Kidney tubule cell (primary cell): ENCODE measurements at places on chromosomes 2 and 18.
A peak's percentile ranks its signal among the peaks of the same experiment; 100 is the strongest.

GRCh38 chr18:50803592-50803991, 16.2 kb downstream of the MRO start:
- DNase-seq, result no peak

- DNase-seq, result no peak
Observed at GRCh38 chr18:42925036-42925435, 190.4 kb downstream of the RIT2 start.

GRCh38 chr2:2992634-2993033, 385.0 kb downstream of the EIPR1 start:
- no peak for DNase-seq

DNA sequence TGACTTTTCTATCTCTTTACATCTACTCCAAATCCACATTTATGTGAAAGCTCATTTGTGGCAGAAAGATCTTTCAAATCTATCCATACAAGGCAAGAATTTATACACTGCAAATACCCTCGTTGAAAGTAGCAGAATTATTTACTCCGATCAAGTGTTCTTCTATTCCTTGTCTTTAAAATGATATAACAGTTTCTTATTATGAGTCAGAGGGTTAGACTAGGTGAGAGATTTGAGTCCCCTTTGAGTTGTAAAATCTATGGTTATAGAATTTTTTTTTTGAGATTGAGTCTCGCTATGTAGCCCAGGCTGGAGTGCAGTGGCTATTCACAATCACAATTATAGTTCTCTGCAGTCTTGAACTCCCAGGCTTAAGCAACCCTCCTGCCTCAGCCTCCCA, 5.6 kb upstream of the GREB1 start:
- DNase-seq, result no peak

- DNase-seq, result peak; percentile 7
Observed at GRCh38 chr2:115161081-115161770, 718.8 kb downstream of the DPP10 start.

DNA sequence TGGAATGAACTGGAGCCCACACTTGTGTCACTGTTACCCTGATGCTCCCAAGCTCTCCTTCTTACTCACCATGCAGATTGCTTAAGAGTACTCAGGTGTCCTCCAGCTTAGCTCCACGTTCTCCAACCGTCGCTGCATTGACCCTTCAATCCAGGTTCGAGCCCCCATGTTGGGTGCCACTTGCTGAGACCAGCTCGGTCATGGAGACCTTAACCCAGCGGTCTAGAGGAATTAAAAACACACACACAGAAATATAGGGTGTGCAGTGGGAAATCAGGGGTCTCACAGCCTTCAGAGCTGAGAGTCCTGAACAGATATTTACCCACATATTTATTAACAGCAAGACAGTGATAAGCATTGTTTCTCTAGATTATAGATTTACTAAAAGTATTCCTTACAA, 229.1 kb upstream of the APCDD1 start:
- DNase-seq, result no peak

- DNase-seq, result no peak
Observed at GRCh38 chr2:189657867-189658266, 3.4 kb upstream of the ASNSD1 start.

DNA sequence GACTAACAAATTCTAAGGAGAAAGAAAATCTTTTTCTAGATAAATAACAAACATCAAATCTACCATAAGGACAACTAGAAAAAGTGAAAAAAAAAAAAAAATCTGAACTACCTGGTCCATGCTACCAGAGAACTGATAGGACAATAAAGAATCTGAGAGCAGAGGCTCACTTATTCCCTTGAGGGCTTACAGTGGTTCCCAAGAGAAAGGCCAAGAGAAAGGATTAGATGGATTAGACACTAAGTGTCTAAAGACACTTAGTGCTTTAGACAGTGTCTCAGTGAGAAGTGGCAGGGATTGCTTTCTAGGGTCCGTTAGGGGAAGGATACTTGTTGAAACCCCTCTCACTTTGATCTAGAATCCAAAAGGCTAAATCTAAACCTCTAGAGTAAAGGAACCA, 78.2 kb downstream of the COA5 start:
- DNase-seq, result no peak

DNA sequence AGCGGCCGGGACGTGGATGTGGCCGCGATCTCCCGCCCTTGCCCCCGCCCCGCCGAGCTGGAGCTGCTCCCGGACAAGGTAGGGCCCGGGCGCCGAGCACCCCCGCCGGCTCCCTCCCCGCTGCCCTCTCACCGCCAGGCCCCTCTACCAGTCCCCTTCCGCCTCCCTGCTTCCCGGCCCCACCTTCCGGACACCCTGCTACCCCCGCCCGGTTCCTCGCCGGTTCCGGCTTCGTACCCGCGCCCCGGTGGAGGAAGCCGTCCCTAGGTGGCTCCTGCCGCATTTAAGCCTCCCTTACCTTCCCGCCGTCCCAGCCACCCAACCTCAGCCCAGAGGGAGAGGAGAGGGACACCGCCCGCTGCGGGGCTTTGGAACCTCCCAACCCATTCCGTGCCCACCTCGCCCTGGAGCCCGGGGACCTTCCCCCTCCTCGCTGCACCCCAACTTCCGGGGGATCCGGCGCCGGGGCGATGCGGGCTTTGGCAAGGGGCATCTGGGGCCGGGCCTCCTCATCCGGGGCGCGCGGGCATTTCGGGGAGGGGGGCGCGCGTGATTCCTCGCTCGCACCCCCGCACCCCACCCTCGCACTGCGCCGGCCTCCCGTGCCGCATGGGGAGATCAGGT, 475 bp downstream of the B3GNT2 start:
- DNase-seq, result peak; percentile 58

DNA sequence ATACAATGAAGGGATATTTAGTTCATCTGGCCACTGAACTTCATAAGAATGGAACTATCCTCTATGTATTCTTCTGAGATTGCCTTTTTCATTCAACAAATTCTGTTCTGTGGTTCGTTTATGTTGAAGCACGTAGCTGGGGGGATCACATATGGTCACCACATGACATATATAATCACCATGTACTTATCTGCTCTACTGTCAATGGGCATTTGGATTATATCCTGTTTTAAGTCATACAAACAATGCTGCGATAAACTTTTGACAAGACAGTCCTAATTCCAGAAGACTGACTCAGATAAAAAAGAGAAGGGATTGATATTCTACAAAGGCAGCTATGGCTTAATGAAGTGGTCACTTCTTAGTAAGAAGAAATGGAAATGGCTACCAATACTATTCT, 116.0 kb upstream of the CCDC195 start:
- DNase-seq, result no peak

DNA sequence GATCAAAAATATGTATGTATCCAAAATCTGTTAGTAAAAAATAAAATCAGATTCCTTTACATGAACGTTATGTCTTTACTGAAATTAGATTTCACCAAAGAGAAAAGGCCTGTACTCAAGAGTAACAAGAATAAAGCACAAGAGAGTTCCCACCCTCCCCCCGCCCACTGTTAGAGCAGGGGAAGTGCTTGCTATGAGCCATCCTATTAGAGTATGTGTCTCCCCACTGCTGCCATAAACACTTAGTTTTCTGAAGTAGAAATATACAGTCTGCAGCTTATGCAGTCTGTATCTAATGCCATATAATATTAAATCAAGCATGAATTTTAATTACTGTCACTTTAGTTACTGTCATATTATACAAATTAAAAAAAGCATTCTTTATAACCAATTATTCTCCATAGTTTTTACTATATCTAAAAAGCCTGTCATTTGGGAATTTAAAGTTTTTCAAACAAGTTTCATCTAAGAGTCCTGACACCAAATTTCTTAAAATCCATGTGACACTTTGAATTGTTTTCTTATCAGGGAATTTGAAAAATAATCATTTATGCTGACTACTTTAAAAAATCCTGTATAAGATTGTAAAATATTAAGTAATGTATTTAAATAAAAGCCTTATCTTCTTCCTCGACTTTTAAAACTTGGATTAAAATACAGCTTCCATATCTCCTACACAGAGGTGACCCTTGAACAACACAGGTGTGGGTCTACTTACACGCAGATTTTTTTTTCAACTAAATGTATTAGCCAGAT, 51.8 kb upstream of the GPR75 start:
- no peak for DNase-seq

GRCh38 chr2:67182884-67183283, 214.2 kb upstream of the ETAA1 start:
- DNase-seq, result no peak

DNA sequence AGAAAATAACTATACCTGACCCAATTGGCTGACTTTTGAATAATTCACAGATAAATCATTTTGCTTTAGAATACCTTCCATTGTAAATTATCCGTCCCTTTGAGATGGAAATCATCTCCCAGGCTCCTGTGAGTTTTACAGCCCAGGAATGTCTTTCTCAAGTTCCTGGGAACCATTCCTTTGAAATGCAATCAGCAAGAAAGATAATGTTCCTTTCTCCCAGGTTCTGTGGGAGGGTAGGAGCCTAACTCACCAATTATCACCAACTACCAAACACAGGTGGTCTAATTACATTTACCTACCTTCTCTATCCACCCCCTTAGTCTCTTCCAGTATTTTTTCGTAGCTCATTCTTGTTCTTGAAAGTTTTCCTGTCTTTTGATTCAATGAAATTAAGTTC, 1016.0 kb downstream of the SOCS6 start:
- DNase-seq, result no peak

DNA sequence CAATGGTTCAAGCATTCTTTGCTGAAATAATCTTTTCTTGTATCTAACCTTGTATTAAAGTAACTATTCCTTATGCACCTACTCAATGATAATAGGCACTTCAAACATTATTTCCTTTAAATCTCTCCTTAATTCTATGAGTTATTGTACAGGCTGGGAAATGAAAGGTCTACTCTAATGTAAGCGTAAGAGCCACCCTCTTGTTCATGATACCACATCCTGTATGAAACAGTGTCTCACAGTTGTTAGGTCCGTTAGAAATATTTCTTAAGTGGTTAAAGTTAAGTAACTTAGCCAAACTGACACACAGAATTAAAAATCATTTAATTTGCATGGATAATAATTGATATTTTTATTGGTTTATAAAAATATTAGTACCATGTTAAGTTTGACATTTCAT, 162.5 kb upstream of the RPRM start:
- DNase-seq, result no peak

GRCh38 chr2:152236191-152236925, 60.8 kb upstream of the STAM2 start:
- DNase-seq, result no peak

GRCh38 chr2:8860239-8860638, 22.8 kb upstream of the KIDINS220 start:
- DNase-seq, result peak; percentile 59

- DNase-seq, result no peak
Observed at GRCh38 chr2:150097402-150097801, 390.1 kb downstream of the RND3 start.

- peak; percentile 48 for DNase-seq
Observed at GRCh38 chr2:6773007-6773693, 92.6 kb downstream of the CMPK2 start.

DNA sequence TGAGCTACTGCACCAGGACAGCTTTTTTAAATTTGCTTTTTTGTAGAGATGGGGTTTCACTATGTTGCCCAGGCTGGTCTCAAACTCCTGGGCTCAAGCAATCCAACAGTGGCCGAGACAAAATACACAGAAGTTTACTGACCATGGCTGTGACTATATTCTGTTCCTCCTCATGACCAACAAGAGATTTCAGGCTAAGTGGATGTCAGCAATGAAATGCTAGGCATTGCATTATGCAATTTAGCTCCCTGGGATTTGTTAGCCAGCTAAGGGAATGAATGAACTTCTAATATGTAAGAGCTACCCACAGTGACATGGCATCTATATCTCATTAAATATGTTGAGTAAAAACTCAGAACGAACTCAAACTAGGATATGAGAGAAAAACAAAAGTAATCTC, 81.9 kb upstream of the MBOAT2 start:
- DNase-seq, result no peak

- DNase-seq, result no peak
Observed at GRCh38 chr2:122319539-122320132, 564.2 kb downstream of the TSN start.

DNA sequence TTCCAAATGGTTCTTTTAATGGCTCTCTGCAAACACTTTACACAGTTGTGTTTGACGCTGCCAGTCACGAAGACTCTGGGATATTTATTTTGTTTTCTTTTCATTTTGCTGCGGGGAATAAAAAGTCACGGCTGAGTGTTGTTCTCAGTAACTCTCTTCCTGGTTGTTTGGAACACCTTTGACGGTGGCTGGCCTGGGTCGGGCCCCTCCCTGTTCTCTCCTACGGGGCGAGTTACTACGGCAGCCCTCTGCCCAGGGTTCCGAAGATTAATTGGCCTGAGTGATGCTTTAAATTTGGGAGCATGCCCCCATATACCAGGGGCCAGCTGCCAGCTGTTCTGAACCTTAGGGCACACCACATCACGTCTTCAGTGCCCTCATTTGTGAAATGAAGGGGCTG, 84.7 kb downstream of the GATA6 start:
- no peak for DNase-seq
